ENCODE measurements at places on chromosomes 2 and 18. TPM values are rescaled to one million over a fixed set of nuclear protein-coding genes. Genes with fewer than 3 reads are reported as not detected.

MARCO gene
- 1.1 TPM for total RNA-seq

G6PC2 gene
- not detected for total RNA-seq

- DNase-seq = no peak
Measured at GRCh38 chr2:46350029-46350689, 53.0 kb downstream of the EPAS1 start.

DNA sequence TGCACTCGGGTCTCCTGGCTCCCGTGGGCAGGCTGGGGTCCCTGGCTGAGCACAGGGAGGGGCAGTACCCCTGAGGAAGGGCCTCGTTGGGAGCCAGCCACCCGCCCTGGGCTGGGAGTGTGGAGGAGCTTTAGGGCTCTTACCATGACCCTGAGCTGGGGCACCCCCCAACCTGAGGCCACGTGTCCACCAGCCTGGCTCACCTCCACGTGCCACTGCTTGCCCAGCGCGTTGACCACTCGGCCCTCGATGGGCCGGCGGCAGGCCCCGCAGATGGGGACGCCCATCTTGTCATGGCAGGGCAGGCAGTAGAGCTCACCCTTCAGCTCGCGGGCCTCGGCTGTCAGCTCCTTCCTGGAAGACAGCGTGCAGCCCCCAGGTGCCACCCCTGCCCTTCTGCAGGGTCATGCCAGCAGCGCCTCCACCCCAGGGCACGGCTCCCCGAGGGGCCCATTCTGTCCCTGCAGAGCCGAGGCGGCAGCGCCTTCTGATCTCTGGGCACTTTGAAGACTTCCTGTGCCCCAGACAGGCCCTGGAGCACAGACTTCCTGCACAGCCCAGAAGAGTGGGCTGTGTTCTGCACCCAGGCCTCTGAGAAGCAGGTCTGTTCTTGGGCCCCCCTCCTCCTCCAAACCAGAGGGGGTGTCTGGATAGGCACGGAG lies 4.0 kb upstream of the GPR17 start:
- DNase-seq = no peak

DNA sequence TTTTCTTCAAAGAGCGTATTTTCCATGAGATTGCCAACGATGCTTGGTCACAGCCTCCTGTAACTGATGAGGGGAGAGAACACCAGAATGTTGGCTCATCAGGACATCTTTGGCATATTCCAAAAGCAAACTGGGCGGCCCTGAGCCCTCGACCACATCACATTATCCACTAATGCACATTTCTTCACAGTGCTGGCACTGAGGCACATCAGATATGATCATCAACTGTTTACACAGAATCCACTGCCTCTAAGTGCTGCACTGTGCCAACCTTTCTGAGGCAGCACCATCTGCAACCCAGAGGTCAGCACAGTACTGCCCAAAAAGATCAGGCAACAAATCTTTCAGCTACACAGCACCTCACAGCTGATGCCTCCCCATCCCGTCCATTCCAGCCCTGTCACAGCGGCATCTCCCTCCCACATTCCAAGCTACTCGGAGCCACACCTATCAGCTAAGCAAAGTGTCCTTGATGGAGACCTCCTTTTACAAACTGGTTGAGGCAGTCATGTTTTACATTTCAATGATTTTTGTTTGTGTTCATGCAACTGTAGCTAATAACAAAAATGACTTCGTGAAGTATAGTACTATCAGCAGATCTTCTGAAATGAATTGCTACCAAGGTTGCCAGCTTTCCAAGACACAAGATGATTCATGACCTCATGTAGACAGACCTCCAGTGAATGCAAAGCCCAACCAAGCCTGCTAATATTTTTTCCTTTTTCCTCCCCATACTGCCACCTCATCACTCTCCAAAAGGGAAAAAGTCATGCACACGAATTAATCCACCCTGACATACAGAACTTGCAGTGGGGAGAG lies 32.3 kb downstream of the MYO5B start:
- no peak for DNase-seq

DNA sequence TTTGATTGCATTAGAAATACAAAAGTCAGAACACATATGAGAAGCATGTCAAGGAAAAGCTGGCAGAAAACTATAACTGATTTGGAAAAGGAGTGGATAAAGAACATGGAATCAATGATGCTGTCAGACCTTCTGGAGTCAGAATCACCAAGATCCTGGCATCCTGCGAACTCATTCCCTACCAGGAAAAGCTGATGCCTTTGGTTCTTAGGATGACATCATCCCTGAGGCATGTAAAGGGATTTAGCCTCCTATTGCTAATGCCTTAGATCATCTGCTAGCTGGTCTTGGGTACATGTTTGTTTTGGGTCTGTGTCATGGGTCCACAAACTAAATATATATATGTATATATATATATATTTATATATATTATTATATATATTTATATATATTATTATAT lies 680.7 kb downstream of the EPHA4 start:
- DNase-seq = no peak

FSIP2 gene
- total RNA-seq = 1.6 TPM

RBKS gene
- 3.9 TPM for total RNA-seq

DNA sequence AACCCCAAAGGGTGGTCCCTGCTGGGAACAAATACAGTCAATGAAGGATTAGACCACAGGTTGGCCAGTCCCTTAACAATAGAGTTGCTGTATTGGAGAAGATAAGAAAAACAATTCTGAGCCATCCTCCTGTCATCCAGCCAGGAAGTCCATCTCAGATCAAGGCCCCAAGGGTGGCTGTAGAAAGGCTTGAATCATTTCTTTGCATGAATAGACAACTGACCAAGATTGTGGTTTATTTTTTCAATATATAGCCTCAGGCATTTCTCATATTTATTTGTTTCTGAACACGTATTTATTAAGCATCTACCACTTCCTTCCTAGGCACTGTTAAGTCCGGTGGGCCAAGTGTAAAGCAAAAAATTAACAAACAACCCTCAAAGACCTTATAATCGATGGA lies 274.4 kb upstream of the SLC14A2 start:
- DNase-seq = no peak

DNA sequence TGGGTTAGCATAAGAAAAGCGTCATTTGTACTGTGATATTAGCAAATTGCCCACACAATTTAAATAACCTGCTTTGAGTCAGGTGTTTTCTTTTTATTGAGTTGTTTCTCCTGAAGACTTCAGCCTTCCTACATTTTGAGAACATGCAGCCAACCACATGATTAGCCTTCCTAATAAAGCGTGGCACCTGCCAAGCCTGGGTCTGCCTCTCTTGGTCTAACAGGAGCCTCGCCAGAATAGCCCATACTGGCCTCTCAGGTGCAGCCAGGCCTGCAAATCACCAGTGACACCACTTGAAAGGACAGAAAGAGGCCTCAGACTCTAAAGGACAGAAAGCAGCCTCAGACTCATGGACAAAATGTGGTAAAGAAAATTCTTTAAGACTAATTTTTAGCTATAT lies 653.8 kb downstream of the BCL11A start:
- no peak for DNase-seq

- no peak for DNase-seq
Measured at GRCh38 chr2:55135491-55135890, 85.2 kb upstream of the RTN4 start.

DNA sequence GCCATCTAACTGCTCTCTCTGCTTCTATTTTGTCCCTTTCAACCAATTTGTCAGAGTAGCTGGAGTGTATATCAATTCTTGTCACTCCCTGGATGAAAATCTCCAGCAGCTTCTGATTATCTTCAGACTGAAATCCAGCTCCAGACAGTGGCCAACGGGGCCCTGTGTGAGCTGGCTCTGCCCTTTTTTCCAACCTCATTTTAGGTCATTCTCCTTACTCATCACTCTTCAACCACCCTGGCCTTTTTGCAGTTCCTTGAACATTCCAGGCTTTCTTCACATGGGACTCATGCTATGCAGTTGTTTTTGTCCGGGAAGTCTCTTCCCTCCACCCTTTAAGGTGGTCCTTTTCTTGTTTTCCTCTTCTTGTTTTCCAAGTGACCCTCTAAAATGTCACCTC lies 15.4 kb upstream of the FAP start:
- no peak for DNase-seq

DNA sequence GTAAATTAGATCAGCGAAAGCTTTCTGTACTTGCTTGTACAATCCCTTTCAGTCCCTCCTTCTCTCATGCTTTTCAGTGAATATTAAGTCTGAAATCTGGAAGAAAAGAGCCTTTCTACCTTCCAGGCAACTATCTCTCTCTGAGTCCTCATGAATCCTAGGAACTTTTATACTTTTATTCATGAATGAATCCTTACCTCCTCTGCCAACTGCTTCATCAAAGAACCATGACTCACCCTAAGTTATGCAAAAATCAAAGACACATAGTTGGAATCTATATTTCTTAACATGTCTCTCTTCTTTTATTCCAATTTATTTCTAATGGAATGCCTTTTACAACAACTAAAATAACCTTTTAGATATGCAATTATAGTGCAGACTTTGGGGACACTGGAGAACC lies 394.2 kb downstream of the CLIP4 start:
- DNase-seq = no peak

DNA sequence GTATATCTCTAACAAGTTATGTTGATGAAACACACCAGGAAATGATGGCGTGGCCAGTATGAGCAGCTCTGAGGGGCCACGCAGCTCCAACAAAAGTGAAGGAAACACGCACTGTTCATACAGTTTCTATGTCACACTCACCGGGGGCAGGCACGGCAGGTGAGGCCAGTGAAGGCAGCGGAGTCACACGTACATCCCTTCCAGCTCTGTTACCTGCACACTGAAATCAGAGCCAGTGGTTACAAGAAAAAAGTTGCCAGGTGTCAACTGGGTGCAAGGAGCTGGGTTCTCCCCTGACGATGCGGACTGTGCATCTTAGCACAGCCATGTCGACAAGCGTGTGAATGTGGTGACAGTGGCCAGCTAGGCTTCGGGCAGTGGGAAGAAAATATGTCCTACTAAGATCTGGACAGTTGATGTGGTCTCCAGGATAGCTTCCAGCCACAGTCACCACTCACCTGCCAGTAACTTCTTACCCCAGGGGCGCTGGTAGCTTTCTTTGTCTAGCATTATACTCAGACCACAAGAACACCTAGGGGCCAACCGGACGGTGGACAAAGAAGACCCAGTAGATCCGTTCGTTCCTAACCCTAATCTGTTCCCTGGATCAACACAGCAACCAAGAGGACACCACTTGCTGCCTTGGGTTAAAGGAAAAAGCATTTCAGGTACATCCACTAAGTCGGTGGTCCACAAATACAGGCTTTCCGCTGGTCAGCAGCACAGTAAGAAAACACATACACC lies 10.1 kb downstream of the HJURP start:
- DNase-seq = no peak

DNA sequence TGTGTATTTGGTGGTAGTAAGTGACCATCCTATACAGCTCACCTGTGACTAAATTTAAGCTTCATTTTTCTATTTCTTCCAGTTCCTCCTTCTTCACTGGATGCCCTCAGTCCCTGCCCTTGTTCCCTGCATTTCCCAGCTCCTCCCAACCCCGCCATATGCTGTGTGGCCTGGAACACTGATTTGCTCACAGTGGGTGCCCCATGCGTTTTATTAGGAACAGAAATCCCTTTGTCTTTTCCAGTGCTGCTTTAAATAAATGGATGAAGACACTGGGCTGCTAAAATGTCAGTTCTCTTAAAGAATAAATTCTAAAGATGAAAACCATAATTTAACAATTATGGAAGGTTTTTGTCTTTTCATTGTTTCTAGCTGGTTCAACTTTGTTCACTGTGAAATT lies 477.3 kb downstream of the DCDC2C start:
- no peak for DNase-seq

GPR45 gene
- total RNA-seq = not detected

GRCh38 chr2:175435012-175435411 lies 253.5 kb upstream of the ATP5MC3 start:
- no peak for DNase-seq

- DNase-seq = no peak
Measured at GRCh38 chr2:172623249-172623965, 67.5 kb downstream of the PDK1 start.

DYSF gene
- 12.8 TPM for total RNA-seq

DNA sequence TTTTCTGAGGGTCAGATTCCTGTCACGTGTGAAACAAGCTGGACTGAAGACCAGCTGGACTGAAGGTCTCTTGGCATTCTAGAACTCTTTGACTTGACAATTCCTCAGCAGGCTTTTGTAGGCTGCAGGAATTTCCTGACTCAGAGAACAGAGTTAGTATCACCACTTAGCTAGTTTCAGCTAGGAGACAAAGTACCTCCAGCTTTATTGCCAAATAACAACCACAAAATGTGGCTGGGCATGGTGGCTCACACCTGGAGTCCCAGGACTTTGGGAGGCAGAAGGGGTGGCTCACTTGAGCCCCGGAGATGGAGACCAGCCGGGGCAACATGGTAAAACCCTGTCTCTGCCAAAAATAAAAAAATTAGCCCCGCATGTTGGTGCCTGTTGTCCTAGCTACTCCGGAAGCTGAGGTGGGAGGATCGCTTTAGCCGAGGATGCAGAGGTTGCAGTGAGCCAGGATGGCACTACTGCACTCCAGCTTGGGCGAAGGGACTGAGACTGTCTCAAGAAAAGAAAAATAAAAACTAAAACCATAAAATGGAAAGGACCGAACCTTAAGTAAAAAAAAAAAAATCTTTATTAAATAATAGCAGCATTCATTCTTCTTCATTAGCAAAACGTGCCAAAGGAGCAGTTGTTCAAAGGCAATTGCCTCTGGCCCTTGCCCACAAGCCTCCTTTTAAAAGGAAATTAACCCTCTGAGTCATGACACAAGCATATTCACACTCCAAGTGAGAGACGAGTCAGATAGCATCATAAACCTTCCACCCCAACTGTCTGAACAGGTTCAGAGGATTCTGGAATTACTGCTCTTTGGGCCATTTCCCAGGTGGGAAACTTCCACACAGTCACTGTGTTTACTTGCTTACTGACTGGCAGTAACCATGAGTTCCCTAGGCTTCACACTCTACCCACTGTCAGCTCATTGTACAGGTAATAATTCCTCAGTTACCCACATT lies 88.9 kb downstream of the MYL12B start:
- DNase-seq = no peak

TGFA gene
- total RNA-seq = 51.0 TPM

DNA sequence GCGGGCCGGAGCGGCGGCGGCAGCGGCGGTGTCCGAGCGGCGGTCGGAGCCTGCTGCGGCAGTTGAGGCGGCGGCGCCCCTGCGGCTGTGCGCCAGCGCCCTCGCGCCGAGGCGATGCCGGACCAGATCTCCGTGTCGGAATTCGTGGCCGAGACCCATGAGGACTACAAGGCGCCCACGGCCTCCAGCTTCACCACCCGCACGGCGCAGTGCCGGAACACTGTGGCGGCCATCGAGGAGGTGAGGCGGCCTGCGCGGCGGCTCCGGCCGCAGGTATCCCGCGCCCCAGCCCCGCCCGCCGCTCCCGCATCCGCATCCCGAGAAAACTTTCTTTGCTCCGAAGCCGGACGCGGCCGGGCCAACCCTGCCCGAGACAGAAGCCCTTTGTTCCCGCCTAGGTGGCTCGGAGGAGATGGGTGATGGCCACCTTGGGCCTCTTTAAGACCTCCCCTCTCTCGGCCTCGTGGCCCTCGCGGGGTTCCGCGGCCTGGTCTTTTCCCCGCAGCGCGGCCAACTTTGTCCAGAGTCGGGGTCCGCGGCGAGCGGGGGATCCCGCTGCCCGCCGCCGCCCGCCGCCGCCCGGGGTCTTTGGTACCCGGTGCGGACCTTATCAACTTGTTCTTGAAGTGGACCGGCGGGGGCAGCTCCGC lies 504 bp downstream of the ASAP2 start:
- no peak for DNase-seq

Data from mucosa of gallbladder (tissue), 1 donor.